SK-N-SH (cell line): ENCODE measurements at places on chromosomes 3 and 15.

DNA sequence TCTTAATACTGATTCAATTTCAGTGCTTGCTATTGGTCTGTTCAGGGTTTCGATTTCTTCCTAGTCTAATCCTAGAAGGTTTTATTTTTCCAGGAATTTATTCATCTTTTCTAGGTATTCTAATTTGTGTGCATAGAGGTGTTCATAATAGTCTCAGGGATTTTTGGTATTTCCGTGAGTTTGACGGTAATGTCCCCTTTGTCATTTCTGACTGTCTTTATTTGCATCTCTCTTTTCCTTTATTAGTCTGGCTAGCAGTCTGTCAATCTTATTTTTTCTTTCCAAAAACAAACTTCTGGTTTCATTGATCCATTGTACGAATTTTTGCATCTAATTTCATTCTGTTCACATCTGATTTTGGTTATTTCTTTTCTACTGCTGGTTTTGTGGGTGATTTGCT, 35.2 kb upstream of the CD200R1L start:
- no peak for DNase-seq
- no peak overlapping the region for H3K27ac ChIP-seq
- H3K4me1 ChIP-seq: no peaks in the 10 kb centered on the region
- H3K4me3 ChIP-seq: no peak overlapping the region

GRCh38 chr3:85572426-85572825, 613.6 kb downstream of the CADM2 start:
- no peak overlapping the region for H3K27ac ChIP-seq
- no peaks in the 10 kb centered on the region for H3K4me1 ChIP-seq
- no peaks in the 10 kb centered on the region for H3K36me3 ChIP-seq
- H3K27me3 ChIP-seq: no peaks in the 10 kb centered on the region
- H3K4me3 ChIP-seq: no peak overlapping the region

GRCh38 chr15:83295417-83295816, 11.0 kb upstream of the BNC1 start:
- no peak overlapping the region for H3K4me3 ChIP-seq
- DNase-seq: no peak
- H3K27ac ChIP-seq: no peak overlapping the region
- no peaks in the 10 kb centered on the region for H3K36me3 ChIP-seq
- no peaks in the 10 kb centered on the region for H3K4me1 ChIP-seq

- no peak overlapping the region for H3K4me3 ChIP-seq
- no peak overlapping the region for H3K27ac ChIP-seq
- no peak for DNase-seq
- H3K4me1 ChIP-seq: peaks cover 2% of the 10 kb centered on the region; the same call in 1 of the 2 replicates
- no peaks in the 10 kb centered on the region for H3K36me3 ChIP-seq
These were observed 59.1 kb upstream of the PHLDB2 start for GRCh38 chr3:111799951-111800350.

DNA sequence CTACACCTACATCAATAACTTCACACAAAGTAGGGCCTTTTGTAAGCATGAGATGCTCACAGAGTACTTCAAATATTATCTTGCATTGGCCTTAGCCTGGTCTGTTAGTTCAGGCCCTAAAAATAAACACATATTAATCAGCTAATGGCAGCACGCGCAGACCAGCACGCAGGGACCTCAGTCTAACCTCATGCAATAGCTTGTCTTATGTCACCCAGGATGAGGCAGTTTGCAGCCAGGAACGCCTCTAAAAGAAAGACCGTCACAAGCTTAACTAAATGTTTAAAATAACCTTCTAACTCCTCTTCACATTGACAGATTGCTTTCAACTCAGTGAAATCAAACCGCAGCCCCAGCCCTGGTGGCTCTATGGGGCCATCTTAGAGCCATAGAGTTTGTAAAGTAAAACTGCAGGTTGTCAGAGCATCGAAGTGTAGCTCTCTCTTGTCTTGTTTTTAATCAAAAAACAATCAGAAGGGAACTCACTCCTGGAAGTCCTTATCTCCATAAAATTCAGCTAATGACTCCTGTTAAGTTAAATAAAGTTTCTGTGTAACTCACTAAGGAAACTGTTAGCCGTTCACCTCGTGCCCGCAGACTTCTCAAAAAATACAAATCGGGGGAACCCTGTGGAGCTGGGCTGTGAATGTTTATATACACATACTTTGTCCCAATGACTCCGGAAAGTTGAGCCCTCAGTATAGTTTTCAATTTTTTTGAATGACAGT, 212.6 kb downstream of the CDIN1 start:
- no peak for DNase-seq
- H3K36me3 ChIP-seq: no peaks in the 10 kb centered on the region
- H3K27me3 ChIP-seq: no peaks in the 10 kb centered on the region
- no peaks in the 10 kb centered on the region; the same call in 1 of the 2 replicates for H3K4me1 ChIP-seq
- no peak overlapping the region for H3K4me3 ChIP-seq
- H3K27ac ChIP-seq: no peak overlapping the region

GRCh38 chr3:150761831-150762661, 923 bp downstream of the SIAH2 start:
- no peaks in the 10 kb centered on the region for H3K27me3 ChIP-seq
- DNase-seq: peak; percentile 53
- H3K4me1 ChIP-seq: peaks cover 17% of the 10 kb centered on the region
- H3K36me3 ChIP-seq: no peaks in the 10 kb centered on the region

- no peaks in the 10 kb centered on the region for H3K27me3 ChIP-seq
- H3K4me1 ChIP-seq: no peaks in the 10 kb centered on the region
- H3K4me3 ChIP-seq: no peak overlapping the region
- DNase-seq: no peak
- no peak overlapping the region for H3K27ac ChIP-seq
These were observed 554.4 kb downstream of the IGSF11 start for GRCh38 chr3:118480101-118480860.

DNA sequence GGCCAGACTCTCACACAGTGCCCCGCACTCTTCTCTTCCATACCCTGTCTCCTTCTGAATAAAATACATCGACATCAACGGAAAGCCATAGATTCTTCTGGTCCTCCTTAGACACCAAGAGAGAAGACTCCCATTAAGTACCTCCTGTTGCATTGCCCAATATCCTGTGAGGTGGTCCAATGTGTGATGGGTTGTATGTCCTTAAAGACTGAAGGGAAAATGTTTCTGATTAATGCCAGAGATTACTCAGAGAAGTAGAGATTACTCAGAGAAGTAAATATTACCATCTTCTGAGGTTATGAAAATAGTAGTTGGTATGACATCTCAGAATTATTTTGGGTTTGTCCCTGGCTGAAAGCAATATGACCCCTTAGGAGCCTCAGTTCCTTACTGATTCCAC, 60.8 kb upstream of the GALNT15 start:
- H3K4me3 ChIP-seq: no peak overlapping the region
- no peak for DNase-seq
- no peaks in the 10 kb centered on the region for H3K36me3 ChIP-seq
- peak overlapping the region; percentile 80 for H3K27ac ChIP-seq

- H3K27ac ChIP-seq: no peak overlapping the region
- no peak for DNase-seq
- no peaks in the 10 kb centered on the region for H3K36me3 ChIP-seq
- no peak overlapping the region for H3K4me3 ChIP-seq
- no peaks in the 10 kb centered on the region for H3K27me3 ChIP-seq
These were observed 154.1 kb upstream of the LPP start for GRCh38 chr3:187999821-188000220.

DNA sequence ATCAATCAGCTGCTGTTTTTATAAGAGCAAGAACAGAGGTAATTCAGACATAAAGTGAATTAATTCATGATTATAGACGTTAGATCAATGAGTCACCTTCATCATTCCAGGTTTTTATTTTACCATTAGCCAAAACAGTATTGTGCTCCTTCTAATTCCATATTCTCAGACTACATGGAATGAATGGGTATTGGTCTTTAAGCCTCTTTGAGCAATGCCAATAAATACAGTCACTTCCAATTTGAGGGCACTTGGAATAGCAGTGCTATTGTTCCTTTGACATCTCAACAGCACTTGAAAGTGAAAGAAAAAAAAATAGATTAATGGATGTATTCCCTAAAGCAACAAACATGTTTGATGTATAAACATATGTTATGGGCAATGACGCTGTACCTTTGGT, 830.9 kb upstream of the CFAP20DC start:
- H3K4me1 ChIP-seq: peaks cover 2% of the 10 kb centered on the region; the same call in 1 of the 2 replicates
- no peaks in the 10 kb centered on the region for H3K36me3 ChIP-seq
- H3K4me3 ChIP-seq: no peak overlapping the region
- no peak overlapping the region for H3K27ac ChIP-seq

GRCh38 chr3:188253800-188254452, 100.0 kb downstream of the LPP start:
- DNase-seq: no peak
- no peaks in the 10 kb centered on the region for H3K27me3 ChIP-seq
- H3K4me1 ChIP-seq: no peaks in the 10 kb centered on the region
- no peaks in the 10 kb centered on the region; the same call in 1 of the 2 replicates for H3K36me3 ChIP-seq

- H3K4me1 ChIP-seq: peaks cover 24% of the 10 kb centered on the region; the same call in 1 of the 2 replicates
- H3K4me3 ChIP-seq: no peak overlapping the region
- no peaks in the 10 kb centered on the region for H3K36me3 ChIP-seq
- H3K27me3 ChIP-seq: peaks cover 66% of the 10 kb centered on the region
- no peak for DNase-seq
These were observed 56.2 kb upstream of the HES1 start for GRCh38 chr3:194079702-194080172.

- H3K27ac ChIP-seq: no peak overlapping the region
- no peak overlapping the region for H3K4me3 ChIP-seq
- H3K27me3 ChIP-seq: peaks cover 17% of the 10 kb centered on the region; the same call in 1 of the 2 replicates
- H3K4me1 ChIP-seq: no peaks in the 10 kb centered on the region
- no peak for DNase-seq
These were observed 54.3 kb upstream of the CCR4 start for GRCh38 chr3:32897001-32897601.

DNA sequence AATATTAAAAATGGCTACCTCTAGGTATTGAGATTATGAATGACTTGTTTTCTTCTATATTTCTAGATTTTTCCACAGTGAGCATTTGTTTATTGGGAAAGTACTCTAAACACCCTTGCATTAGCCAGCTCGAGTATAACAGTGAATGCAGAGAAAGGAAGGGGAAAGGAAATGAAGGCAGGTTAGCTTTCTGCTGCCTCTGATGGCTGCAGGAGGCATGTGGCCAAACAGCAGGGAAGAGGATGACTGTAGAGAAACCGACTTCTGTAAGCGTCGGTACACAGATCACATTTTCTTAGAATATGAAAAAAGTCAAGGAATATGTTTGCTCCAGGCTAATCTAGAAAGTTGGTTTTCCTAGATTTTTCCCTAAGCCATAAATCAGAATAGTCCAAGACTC, 19.8 kb downstream of the GNB5 start:
- no peaks in the 10 kb centered on the region for H3K27me3 ChIP-seq
- H3K4me1 ChIP-seq: 0 out of 2 replicates have a peak, but pooled peaks cover 4% of the 10 kb centered on the region
- H3K27ac ChIP-seq: no peak overlapping the region
- peak; percentile 19 for DNase-seq

- 0 out of 2 replicates have a peak overlapping the region, but pooled peaks have one; percentile 7 for H3K27ac ChIP-seq
- H3K36me3 ChIP-seq: peaks cover 8% of the 10 kb centered on the region
- H3K4me1 ChIP-seq: peaks cover 9% of the 10 kb centered on the region; the same call in 1 of the 2 replicates
- no peak overlapping the region for H3K4me3 ChIP-seq
These were observed 57.9 kb downstream of the ARHGAP31 start for GRCh38 chr3:119352034-119352609.

GRCh38 chr3:152717252-152717651, 117.7 kb upstream of the P2RY1 start:
- H3K36me3 ChIP-seq: no peaks in the 10 kb centered on the region
- DNase-seq: no peak
- H3K4me3 ChIP-seq: no peak overlapping the region
- no peaks in the 10 kb centered on the region for H3K27me3 ChIP-seq
- H3K27ac ChIP-seq: no peak overlapping the region
- no peaks in the 10 kb centered on the region for H3K4me1 ChIP-seq

DNA sequence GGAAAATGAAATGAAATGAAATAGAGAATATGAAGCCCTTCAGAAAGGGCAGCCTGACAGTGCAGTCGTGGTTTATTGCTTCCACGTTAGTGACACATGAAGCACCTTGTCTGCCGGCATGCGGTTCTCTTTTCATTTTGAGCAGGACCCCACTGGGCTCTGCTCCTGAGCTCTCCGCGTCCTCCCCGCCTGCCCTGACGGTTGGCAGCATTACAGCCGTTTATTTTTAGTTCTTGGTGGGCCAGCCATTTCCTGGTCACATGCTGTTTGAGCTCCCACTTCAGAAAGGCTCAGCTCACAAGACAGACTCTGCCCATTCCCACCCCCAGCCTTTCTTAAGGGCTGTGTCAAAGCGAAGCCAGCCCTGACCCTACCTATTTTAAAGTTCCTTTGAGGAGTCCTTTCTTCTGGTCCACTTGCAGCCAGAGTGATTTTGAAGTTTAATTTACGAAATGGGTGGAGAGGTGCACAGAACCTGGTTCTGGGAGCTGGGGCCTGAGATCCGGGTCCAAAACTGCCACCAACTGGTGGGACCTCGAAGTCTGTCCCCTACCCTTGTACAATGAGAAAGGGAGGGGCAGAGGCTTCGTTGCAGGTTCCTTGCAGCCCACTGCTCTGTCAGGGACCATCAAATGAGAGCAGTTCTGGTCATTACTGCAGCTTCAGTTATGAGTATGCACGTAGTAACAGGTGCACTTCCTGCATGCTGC, 60.1 kb downstream of the MGLL start:
- no peaks in the 10 kb centered on the region for H3K36me3 ChIP-seq
- H3K4me1 ChIP-seq: peaks cover 2% of the 10 kb centered on the region; the same call in 1 of the 2 replicates
- H3K27me3 ChIP-seq: no peaks in the 10 kb centered on the region
- H3K27ac ChIP-seq: no peak overlapping the region

GRCh38 chr15:76996526-76997401, 1.8 kb downstream of the PSTPIP1 start:
- no peak overlapping the region for H3K4me3 ChIP-seq
- peak; percentile 53 for DNase-seq
- peaks cover 42% of the 10 kb centered on the region; the same call in 1 of the 2 replicates for H3K4me1 ChIP-seq
- no peaks in the 10 kb centered on the region for H3K36me3 ChIP-seq
- no peaks in the 10 kb centered on the region for H3K27me3 ChIP-seq
